IMR-90 (cell line): ENCODE measurements at places on chromosomes 3 and 15. TPM values are rescaled to one million over a fixed set of nuclear protein-coding genes. Genes with fewer than 3 reads are reported as not detected.
A peak's percentile ranks its signal among the peaks of the same experiment; 100 is the strongest.

DNA sequence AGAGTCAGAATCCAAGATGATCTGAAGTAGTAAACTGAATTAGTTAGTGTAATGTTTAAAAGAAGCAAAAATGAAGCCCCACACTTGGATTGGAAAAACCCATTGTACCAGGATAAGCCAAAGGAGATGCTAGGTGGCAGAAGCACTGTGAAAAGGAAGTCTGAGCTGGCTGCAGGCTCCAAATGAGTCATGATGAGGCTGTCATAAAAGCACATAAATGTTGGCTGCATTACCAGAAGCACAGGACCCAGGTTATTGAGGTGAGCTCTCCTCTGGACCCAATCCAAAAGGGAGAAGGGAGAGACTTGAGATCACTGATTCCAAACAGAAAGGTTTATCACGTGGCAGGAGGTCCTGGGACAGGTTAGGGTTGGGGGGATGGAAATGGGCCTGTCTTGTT lies 3.2 kb upstream of the ACAN start:
- DNase-seq: peak; percentile 40

DNA sequence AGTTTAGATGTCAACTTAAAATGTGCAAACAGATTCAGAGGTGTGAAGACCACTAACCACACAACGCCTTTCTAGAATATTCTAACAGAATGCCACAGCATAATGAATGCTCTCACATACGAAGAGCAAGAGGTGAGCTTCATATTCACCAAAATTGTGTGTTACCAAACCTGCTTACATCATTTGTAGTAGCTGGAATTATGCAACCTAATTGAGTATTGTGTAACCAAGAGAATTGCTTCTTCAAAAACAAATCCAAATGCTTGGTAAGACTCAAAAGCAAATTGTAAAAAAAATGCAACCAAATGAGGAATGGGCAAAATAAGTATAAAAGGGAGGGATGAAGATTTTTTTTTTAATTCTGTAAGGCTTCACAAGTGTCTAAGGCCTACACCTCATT lies 160.7 kb downstream of the TAFA4 start:
- DNase-seq: no peak

DNA sequence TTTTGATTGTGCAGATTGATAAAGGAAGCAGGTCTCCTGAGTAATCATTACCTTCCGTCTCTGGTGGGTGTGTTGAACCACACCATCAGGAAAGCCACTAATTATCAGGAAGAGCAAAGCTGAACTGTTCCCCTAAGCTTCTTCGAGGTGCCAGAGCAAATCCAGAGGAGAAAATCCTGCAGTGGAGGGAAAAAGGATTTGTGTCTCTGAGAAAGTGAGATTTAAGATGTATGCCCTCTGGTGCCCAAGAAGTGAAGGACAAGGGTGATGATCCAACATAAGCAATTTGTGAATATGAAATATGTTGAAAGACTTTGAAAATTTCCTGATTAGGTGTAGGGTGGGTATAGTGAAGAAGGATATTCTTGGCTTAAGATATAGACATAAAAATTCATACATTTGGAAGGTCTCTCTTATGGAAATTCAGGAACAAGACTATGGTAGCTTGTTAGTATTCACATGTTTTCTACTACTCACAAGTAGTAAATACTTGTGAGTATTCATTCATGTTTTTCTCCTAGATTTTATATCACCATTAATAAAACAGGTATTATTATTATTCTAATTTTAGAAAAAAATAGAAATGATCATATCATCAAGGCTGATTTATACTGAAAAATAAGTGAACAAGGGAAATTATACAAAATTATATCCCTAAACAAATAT lies 34.8 kb downstream of the COMMD2 start:
- DNase-seq: peak; percentile 82

GRCh38 chr3:113140876-113141275 lies 70.5 kb upstream of the BOC start:
- DNase-seq: peak; percentile 10

GRCh38 chr15:98120561-98120960 lies 160.1 kb downstream of the ARRDC4 start:
- DNase-seq: no peak

- DNase-seq: peak; percentile 40
Measured at GRCh38 chr3:5317557-5317956, 130.1 kb downstream of the EDEM1 start.

GRCh38 chr3:179272385-179272784 lies 21.5 kb upstream of the KCNMB3 start:
- DNase-seq: peak; percentile 8

- no peak for DNase-seq
Measured at GRCh38 chr3:2851835-2852234, 258.3 kb downstream of the IL5RA start.

- DNase-seq: no peak
Measured at GRCh38 chr3:111827871-111828270, 31.2 kb upstream of the PHLDB2 start.

DNA sequence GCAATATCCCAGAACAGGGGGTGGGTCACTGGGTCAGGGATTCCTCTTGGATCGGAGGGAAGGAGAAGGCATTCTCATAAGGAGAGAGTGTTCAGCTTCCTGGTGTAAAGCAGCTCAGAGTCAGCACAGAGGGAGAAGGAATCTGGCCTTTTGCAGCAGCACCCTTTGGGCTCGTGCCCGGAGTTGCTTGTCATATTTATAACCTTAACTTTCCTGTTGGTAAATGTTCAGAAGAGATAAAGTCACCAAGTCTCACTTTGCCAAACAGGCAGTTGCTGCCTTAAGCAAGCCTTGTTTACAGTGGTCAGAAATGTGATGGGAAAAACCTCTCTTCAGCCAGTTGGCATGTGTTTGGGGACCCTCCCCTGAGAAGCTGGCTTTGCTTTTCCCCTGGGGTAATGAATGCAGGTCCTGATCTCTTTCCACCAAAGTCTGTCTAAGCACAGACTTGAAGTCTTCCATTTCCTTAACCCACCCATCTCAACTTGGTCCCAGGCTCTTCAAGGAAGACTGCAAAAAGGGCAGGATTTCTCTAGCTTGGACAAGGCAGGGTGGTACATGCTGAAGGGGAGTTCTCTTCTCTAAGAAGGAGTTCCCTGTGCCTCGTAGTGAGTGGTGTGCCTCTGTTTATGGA lies 206.9 kb upstream of the BHLHE40 start:
- DNase-seq: peak; percentile 68

GRCh38 chr15:95470997-95471689 lies 859.4 kb upstream of the NR2F2 start:
- peak; percentile 6 for DNase-seq

GRCh38 chr3:140570602-140571001 lies 107.3 kb upstream of the TRIM42 start:
- no peak for DNase-seq

DNA sequence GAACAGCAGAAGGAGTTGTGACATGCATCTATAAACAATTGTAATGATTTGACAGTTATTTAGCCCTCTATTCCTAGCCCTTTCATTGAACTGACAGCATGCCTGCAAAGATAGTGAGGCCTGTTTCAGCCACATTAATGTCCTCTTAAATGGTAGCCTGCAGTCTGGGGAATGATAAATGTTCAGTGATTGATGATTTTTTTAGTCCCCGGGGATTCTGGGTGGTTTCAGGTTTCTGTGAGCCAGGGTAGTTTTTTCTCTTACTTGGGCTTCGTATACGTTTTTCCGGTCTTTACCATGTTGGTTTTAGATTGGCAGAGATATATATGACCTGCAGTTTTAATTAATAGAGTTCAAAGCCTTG lies 172.0 kb downstream of the TCF12 start:
- DNase-seq: no peak

DNA sequence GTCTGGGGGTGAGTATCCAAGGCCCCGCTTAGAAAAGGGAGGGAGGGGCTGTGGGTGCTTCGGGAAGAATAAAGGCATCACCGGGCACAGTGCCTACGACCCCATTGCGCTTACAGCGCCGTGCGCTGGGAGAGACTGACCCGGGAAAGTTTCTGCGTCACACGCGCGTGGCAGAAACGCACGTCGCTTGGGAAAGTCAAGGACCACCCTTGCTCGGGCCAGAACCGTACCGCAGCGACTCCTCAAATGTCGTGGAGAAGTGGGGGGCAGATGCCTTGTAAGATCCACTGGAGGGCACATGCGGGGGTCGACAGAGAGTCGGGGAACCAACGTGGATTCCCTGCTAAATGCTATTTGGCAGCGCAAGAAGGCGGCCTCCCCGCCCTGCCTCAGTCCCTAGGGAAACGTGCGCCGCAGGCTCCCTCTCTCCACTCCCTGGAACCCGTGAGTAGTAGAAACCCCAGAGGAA lies 2.4 kb downstream of the ADAMTS9 start:
- DNase-seq: peak; percentile 65

GRCh38 chr15:25899870-25900269 lies 36.7 kb upstream of the ATP10A start:
- peak; percentile 38 for DNase-seq

GRCh38 chr3:63364910-63365309 lies 86.8 kb downstream of the SYNPR start:
- no peak for DNase-seq

GRCh38 chr3:20141851-20142250 lies 44.2 kb downstream of the SGO1 start:
- DNase-seq: no peak

FLNB gene
- polyA plus RNA-seq: 78.0 and 81.4 TPM in 2 replicates

TOP2B gene
- polyA plus RNA-seq: 34.4 and 45.5 TPM in 2 replicates

CEP63 gene
- 8.8 and 9.1 TPM in 2 replicates for polyA plus RNA-seq

GRK7 gene
- polyA plus RNA-seq: not detected in 2 replicates

CCR9 gene
- not detected in 2 replicates for polyA plus RNA-seq

DNAJC17 gene
- polyA plus RNA-seq: 58.6 and 77.1 TPM in 2 replicates

ISLR2 gene
- not detected in 2 replicates for polyA plus RNA-seq

EIF1B gene
- 20.9 and 25.9 TPM in 2 replicates for polyA plus RNA-seq

SH3GL3 gene
- not detected in 2 replicates for polyA plus RNA-seq

SLC22A13 gene
- 0.22 and 0.29 TPM in 2 replicates for polyA plus RNA-seq

ATP2B2 gene
- polyA plus RNA-seq: 0.02 TPM in 1 of 2 replicates, not detected in the other

GATM gene
- 0.10 and 0.14 TPM in 2 replicates for polyA plus RNA-seq

FGF7 gene
- 19.5 and 27.3 TPM in 2 replicates for polyA plus RNA-seq

DLL4 gene
- 3.4 and 3.6 TPM in 2 replicates for polyA plus RNA-seq

SIDT1 gene
- polyA plus RNA-seq: not detected in 2 replicates

MKRN2 gene
- polyA plus RNA-seq: 43.5 and 44.4 TPM in 2 replicates

ZNF639 gene
- 12.9 and 15.9 TPM in 2 replicates for polyA plus RNA-seq
